Left lobe of liver (tissue), 2 donors: ENCODE measurements at places on chromosomes 1 and 21. TPM values are rescaled to one million over a fixed set of nuclear protein-coding genes. Genes with fewer than 3 reads are reported as not detected.

Gene C4BPB
- total RNA-seq, result 223 TPM

Gene SELP
- 0.78 TPM for total RNA-seq

Gene PDC
- not detected for total RNA-seq

Gene WDR47
- total RNA-seq, result 2.4 TPM

Gene INSRR
- not detected for total RNA-seq

GRCh38 chr1:83705091-83705490, 293.8 kb downstream of the TTLL7 start:
- no peak for DNase-seq

- no peak for DNase-seq
These were observed 30.5 kb upstream of the MACF1 start for GRCh38 chr1:39173995-39174380.

GRCh38 chr1:53087332-53088285, 25.6 kb downstream of the PODN start:
- DNase-seq, result no peak

DNA sequence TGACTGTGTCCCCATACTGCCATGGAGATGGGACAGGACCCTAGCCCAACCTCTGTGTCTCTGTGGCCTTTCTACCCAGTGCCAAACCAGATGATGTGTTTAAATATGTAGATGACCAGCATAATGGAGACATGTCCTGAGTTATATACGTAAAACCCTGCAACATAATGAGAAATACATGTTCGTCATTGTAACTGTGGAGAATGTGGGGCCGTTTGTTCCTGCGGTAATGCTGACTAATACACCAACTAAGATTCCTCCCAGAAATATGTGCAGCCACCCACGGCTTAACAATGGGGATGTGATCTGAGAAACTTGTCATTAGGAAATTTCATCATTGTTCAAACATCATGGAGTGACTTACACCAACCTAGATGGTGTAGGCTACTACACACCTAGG, 71.7 kb upstream of the SIM2 start:
- DNase-seq, result no peak

GRCh38 chr1:4327142-4327541, 327.3 kb upstream of the AJAP1 start:
- no peak for DNase-seq

- no peak for DNase-seq
These were observed 425.8 kb downstream of the DSCAM start for GRCh38 chr21:40421121-40421520.

DNA sequence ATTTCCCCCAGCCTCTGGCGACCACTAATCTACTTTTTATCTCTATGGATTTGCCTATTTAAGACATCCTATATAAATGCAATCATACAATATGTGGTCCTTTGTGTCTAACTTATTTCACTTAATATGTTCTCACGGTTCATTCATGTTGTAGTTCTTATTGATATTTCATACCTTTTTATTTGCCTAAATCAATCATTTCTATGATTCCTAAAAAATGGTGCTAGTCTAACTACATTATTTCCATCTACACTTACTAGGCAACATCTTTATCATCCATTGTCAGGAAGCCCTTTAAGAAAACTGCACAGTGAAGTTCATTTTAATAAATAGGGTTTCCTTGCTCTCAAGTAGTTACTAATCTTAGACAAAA, 380 bp upstream of the FBXO28 start:
- no peak for DNase-seq

DNA sequence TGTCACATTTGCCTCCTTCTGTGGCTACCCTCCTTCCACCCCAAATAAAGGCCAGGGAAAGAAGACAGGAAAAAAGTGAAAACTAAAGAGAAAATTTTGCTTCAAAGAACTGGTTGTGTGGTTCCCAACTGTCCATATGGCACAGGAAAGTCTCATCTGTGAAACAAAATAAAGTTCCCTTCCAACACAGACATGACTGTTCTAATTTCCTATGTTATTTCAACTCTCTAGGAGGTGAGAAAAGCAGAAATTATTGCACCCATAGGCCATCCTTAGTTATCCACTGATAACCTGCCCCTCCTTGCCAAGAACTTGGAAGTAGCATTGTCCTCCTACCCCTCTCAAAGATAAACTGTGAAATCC, 8.1 kb upstream of the RAB29 start:
- no peak for DNase-seq

DNA sequence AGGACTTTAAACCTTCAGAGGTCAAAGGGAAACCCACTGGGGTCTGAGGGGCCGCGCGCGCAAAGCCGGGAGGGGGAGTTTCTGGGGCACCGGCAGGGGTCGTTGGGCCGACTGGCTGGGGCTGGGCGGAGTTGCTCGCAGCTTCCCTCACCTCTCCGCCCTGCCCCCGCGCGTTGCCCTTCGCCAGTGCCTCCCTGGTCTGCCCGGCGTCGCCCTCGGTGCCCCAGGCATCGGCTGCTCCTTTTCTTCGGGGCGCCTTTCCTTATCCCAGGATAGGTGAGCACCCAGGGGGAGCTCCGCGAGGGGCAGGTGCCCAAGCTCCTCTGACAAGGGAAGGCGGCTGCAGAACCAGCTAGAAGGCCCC, 390 bp upstream of the NGF start:
- no peak for DNase-seq

GRCh38 chr1:113488576-113489177, 98.4 kb downstream of the MAGI3 start:
- no peak for DNase-seq

DNA sequence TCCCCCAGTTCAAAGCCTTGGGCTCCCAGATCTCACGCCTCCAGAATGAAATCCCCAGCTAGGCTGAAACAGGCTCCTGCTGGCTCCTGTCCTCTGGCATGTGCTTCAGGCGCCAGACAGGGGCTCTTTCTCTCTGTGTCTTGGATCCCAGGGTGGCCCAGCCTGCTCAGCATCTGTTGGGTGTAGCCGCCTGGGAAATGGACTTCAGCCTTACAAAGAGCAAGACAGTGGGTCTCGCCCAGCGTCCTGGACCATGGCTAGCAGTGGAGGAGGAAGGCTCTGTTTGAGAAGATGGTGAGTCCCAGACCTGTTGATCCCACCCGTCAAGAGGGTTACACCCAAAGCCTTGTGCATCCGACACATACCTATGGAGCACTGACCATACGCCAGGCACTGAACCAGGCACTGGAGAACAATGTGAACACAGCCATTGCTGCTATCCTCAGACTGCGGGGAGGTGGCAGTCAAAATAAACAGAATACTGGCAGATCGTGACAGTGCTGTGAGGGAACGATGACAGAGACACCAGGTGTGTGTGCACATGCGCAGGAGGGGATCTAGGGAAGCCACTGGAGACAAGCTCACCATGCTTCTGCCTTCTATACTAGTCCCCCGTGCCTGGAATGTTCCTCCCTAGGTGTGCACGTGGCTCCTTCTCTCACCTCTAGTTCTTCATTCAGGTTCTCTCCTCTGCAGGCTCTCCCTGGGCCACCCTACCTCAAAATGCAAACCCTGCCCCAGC, 93.0 kb upstream of the GCLM start:
- DNase-seq, result no peak

GRCh38 chr1:9878404-9878803, 31.7 kb downstream of the CTNNBIP1 start:
- no peak for DNase-seq
